GM12878 (cell line): ENCODE measurements at places on chromosomes 16 and 17. TPM values are rescaled to one million over a fixed set of nuclear protein-coding genes. Genes with fewer than 3 reads are reported as not detected.

- no peak for DNase-seq
Measured at GRCh38 chr17:79046916-79047280, 22.9 kb downstream of the C1QTNF1 start.

- no peak for DNase-seq
Measured at GRCh38 chr16:86987746-86988670, 329.2 kb downstream of the C16orf95 start.

DNA sequence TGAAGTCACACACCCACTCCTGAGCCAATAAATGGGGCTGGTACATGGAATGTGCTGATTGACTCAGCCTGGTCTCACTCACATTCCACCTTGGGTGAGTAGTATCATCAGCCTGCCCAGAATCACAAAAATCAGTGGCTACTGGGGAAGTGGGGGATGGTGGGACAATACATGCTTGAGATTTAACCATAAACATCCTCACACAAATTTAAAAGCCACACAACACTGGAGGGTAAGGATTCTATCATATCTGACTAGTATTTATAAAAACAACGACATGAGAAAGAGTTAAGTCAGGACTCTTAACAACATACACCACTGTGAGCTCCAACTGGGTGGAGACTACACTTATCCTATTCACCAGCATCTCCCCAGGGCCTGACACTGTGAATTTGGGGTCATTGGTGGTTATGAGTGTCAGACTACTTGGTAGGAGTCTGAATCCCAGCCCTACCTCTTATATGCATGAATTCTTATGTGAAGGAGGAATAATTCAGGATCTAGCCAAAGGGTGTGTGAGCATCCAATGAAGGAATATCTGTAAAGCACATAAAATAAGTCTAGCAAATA is 26.0 kb upstream of the IRX6 start:
- DNase-seq, result no peak

DNA sequence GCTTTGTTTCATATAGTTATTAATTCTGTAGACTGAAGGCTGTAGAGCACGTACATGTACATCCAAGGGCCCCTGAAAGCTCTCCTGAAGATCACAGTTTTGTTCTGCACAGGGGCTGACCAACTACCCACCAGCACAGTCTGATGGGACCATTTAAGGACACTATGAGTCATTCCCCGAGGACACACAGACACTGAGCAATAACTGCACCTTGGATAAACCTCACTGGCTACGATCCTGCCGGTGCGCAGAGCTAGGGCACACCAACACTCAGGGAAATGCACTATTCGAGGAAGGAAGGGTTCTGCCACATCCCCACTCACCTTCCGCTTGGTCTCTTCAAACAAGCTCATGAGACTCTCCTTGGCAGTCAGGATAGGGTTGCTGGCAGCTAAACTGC is 20.3 kb downstream of the SMG6 start:
- no peak for DNase-seq

GRCh38 chr17:45384789-45385262 is 47.8 kb downstream of the ARHGAP27 start:
- DNase-seq, result no peak

GRCh38 chr17:74637265-74637664 is 13.7 kb upstream of the CD300E start:
- DNase-seq, result no peak

DNA sequence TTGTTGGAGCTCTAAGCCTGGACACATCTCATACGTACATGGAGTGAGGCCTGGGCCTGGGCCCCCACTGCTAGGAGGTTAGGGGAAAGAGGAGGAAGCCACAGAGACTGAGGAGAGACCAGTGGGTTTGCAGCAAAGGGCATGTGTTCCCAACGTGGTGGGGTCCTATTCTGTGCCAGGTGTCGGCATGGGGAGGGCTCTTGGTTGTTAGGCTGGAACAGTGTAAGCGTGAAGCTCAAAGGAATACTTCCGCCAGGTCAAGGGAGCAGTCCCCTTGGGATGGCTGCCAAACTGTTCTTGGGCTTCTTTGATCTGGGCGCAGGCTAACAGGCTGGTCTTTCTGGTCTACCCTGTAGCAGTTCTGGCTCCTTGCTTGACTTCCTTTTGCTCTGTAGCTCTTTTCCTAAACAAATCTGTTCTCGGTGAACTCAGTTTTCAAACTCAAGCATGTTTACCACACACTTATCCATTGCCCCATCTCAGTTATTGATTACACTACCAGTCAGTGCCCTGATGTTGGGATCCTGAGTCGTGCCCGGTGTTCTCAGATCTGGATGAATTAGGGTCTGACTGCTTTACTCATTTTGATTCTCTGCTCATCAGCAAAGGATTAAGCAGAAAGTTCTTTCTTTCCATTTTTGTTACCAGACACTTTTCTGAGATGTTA is 36.4 kb downstream of the GPT2 start:
- DNase-seq, result no peak

GRCh38 chr17:49959183-49959935 is 9.6 kb upstream of the DLX4 start:
- DNase-seq, result no peak

DNA sequence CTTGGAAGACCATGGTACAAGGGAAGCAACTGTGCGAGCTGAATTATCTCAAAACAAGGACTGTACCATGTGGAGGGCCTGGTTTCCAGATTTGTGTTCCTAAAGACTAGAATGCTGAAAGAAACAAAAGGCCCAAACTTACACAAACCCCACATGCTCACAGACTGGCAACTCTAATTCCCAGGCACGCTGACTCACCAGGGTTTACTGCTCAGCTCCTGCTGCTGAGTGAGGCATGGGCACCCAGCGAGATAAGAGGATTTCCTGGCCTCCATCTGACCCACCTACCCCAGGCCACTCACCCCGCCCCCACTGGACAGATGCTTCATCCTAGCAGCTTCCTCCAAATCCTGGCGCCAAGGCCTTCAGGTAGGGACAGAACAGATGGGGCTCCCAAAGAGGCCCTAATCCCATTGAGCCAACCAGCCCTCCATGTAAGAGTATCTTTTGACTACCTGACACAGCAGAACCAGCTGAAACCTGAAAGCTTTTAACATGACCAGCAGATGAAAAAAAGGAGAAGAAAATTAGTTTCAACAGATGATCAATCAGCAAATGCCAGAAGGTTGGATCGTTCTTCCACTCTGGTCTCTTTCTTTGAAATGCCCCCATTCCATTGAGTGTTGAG is 33.9 kb downstream of the DCUN1D3 start:
- DNase-seq, result no peak

- no peak for DNase-seq
Measured at GRCh38 chr17:55690105-55690508, 32.6 kb downstream of the TMEM100 start.

GRCh38 chr17:73546770-73547536 is 97.3 kb downstream of the SDK2 start:
- DNase-seq, result no peak

DNA sequence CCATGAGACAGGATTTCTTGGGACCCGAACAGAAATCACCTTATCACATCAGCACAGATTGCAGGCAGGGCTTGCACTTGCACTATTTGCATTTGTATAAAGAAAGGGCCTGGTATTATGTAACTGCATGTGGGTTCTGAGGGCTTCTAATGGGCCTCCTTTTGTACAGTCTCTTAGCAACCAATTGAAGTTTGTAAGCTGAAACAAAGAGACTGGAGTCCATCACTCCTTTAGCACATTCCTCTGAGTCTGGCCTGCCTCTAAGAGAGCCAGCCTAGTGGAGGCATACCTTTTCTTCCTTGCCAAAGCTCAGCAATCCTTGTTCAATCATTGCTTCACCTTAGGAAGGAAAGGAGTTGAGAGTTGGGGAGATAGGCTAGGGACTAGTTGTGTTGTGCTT is 387.1 kb downstream of the XYLT1 start:
- no peak for DNase-seq

DNA sequence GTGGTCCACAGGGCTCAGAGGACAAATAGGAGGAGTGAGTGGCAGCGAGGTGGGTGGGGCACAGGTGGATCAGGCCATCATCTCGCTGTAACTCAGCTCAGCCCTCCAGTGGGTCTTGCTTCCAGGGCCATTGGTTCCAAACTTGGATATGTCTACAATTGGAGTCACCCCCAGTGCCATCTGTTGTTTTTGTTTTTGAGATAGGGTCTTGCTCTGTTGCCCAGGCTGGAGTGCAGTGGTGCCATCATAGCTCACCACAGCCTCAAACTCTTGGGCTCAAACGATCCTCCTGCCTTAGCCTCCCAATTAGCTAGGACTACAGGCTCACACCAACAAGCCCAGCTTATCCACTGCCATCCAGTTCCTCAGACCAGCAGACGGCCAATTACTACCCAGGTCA is 45.9 kb downstream of the DDX19A start:
- no peak for DNase-seq

- no peak for DNase-seq
Measured at GRCh38 chr17:27631411-27631760, 398 bp downstream of the LGALS9 start.

- peak; percentile 27 for DNase-seq
Measured at GRCh38 chr16:20175358-20175757, 101.7 kb upstream of the GPR139 start.

DNA sequence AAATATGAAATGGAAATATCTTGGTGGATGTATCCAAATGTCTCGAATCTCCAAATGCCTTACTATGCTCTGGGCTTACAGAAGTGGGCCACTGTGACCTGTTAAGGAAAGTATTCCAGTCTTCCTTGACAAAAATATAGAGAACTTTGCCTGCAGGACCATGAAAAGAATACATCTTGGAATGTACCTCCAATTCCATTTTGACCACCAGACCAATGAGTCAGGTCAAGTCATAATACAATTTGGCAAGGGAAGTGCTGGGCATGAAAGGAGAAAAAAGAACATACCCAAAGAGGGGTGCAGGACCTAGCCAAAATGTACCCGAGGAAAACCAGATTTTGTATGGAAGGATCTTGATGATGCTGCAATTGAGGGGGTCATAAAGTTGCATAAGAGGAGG is 1153.7 kb upstream of the GOT2 start:
- no peak for DNase-seq

- DNase-seq, result no peak
Measured at GRCh38 chr16:65315081-65315780, 193.4 kb upstream of the CDH11 start.

DNA sequence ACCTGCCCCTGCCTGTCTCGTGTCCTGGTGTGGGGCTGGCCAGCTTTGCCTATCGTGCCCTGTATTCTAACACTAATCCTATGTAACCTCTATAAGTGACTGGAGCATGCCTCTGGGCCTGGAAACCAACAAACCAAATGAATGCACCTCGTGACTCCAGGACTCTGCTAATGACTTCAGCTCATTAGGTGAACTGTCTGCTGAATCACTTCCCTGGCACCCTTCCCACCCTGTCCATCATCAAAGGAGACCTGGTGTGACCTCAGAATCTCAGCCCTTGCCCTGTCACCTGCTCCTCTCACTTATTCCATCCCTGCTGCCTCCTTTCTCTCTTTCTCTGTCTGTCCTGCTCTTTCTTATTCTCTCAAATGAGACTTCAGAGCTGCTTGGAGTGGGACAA is 322.4 kb downstream of the CBLN1 start:
- DNase-seq, result no peak

- no peak for DNase-seq
Measured at GRCh38 chr16:54930869-54931119, 129 bp downstream of the IRX5 start.

DNA sequence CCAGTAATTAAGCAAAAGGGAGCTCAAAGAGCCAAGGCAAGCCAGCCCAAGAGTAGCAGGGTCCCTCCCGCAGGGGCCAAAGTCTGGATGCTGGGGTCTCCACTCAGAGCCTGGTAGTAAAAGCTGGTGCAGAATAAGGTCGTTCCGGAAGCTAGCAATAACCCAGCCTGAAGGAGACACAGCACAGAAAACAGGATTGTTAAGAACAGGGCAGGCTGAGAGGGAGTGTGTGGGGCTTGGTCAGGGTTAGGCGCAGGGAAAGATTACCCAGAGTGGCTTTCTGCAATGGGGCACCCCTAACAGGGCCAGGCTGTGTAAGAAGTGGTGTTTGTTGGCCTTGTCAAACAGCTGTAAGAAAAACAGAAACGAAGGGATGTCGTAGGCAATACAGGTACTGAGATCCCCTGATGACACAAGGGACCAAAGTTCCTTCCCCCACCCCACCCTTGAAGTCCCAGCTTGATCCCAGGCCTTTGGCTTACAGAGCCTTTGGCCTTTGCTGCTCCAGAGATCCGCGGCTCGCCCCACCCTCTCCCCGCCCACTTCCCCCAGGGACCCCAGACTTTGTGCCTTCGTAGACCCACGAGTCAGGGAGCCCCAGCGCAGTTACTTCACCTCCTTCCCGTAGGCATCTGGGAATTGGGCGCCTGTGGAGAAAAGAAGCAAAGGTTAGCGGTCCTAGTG is 712 bp downstream of the TMEM256 start:
- DNase-seq, result no peak

DNA sequence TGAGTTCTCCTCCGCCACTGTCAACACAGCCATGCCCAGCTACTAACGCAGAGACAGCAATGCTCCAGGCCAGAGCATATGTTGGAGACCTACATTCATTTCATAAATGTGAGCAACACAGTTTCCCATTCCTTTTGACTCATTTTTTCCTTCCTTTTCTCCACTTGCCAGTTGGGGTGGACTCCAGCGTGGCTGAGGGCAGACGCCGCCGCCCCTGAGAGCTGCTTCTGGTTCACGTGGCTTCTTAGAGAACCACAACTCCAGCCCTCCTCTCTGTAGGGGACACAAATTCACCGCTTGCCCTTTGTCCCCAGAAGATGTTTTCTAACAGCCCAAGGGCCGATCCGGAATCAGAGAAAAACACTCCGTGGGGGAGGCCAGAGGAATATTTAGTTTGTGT is 45.8 kb upstream of the ZCCHC14 start:
- DNase-seq, result no peak

GRCh38 chr16:85445064-85445778 is 167.9 kb upstream of the GSE1 start:
- no peak for DNase-seq

- no peak for DNase-seq
Measured at GRCh38 chr16:66408163-66409048, 18.7 kb upstream of the BEAN1 start.

DNA sequence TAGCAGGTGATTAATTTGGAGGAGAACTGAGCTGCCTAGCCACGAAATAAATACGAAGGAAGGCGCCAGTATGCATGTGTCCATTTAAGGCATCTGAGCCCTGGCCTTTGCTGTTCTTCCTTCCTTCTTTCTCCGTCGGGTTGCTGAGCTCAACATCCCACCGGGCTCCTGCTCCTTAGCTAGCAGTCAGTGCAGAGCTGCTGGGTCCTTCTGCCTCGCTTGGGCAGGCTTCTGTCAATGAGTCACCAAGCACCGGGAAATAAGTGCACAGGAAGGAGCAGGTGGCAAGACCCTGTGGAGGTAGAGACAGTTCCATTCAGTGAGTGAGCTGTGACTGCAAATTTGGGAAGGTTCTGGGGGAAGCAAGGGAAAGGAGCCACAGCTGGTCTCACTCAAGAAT is 120.7 kb downstream of the CCDC182 start:
- no peak for DNase-seq

The CHD9 gene
- total RNA-seq, result 41.6 and 50.3 TPM in 2 replicates

The UTS2R gene
- total RNA-seq, result 0.36 and 1.1 TPM in 2 replicates

The FSCN2 gene
- total RNA-seq, result 2.1 and 2.7 TPM in 2 replicates

The ELMO3 gene
- total RNA-seq, result 4.7 TPM in 2 replicates

The SUPT6H gene
- 52.7 and 58.8 TPM in 2 replicates for total RNA-seq

The EME1 gene
- 16.8 and 20.8 TPM in 2 replicates for total RNA-seq

The AATF gene
- total RNA-seq, result 85.6 and 90.2 TPM in 2 replicates
